ENCODE measurements at places on chromosomes 2 and 18. TPM values are rescaled to one million over a fixed set of nuclear protein-coding genes. Genes with fewer than 3 reads are reported as not detected.

Gene RGPD4
- polyA plus RNA-seq: not detected

Gene ZBTB7C
- polyA plus RNA-seq: 1.9 TPM

Gene FAM237A
- not detected for polyA plus RNA-seq

Gene ALLC
- not detected for polyA plus RNA-seq

Gene HOXD4
- 0.67 TPM for polyA plus RNA-seq

Gene FOXI3
- not detected for polyA plus RNA-seq

Gene PROKR1
- 0.11 TPM for polyA plus RNA-seq

Gene ACMSD
- polyA plus RNA-seq: 1.2 TPM

Gene TEKT4
- 0.39 TPM for polyA plus RNA-seq

Gene MYCN
- 17.2 TPM for polyA plus RNA-seq

Gene SCN7A
- polyA plus RNA-seq: 86.8 TPM

Gene CDH19
- 0.14 TPM for polyA plus RNA-seq

Gene KLF7
- polyA plus RNA-seq: 16.9 TPM

Gene REG1B
- not detected for polyA plus RNA-seq

Gene AGXT
- polyA plus RNA-seq: 0.17 TPM

- no peak for DNase-seq
Measured at GRCh38 chr18:3624935-3625741, 175.2 kb downstream of the TGIF1 start.

DNA sequence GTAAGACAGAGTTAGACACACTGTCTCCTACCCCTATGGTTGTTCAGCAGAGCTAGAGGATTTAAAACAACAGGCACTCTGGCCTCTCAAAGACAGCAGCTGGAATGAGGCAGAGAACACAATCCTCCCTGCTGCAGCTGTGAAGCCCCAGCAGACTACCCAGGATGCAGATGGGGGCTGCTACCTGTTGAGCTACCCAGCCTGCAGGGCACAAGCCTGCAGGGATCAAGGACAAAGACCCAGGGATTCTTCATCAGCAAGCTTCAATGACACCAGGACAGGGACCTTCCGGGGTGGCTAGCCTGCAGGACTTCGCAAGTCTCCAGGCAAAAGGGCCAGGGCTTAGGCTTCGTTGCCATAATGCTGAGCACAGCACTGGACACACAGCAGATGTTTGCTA lies 27.2 kb downstream of the GALNT14 start:
- DNase-seq: no peak

GRCh38 chr2:167607211-167607610 lies 640.2 kb downstream of the STK39 start:
- no peak for DNase-seq

- DNase-seq: peak; percentile 85
Measured at GRCh38 chr2:219387306-219388120, at the start of gene DNPEP. Gene DNPEP (minus strand): TSS chr2:219387912. CDS start chr2:219387794, 118 bp downstream.

- DNase-seq: no peak
Measured at GRCh38 chr2:207092818-207093217, 72.9 kb downstream of the KLF7 start.

DNA sequence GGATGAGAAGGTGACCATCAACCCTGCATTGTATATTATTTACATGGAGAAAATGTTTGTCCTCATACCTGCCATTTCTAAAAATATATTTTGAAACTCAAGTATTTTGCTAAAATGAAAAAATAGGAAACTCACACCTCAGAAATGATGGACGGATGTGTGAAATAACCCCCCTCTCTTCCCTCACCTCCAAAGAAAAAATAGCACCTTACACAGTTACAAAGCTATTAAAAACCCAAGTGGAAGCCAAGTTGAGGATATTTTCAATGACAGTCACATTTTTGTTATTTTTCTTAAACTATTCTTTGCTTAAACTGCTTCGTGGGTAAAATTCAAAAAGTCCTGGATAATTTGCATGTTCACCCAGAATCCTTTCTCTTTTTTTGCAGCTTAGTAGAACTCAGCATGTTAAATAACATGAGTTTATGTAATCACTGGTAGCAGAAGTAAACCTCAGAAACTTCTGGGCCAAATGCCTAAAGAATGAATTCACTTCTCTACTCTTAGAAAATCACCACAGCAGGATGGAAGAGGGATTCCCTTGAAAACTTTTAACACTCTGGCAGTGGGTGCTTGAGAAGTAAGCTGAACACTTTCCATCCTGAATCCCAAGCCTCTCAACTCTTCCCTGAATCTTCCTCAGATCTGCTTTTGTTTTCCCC lies 768 bp downstream of the DSC1 start:
- DNase-seq: no peak

GRCh38 chr2:25043241-25043867 lies 1.5 kb downstream of the EFR3B start:
- DNase-seq: no peak

GRCh38 chr2:188787021-188787657 lies 187.0 kb upstream of the COL3A1 start:
- no peak for DNase-seq

DNA sequence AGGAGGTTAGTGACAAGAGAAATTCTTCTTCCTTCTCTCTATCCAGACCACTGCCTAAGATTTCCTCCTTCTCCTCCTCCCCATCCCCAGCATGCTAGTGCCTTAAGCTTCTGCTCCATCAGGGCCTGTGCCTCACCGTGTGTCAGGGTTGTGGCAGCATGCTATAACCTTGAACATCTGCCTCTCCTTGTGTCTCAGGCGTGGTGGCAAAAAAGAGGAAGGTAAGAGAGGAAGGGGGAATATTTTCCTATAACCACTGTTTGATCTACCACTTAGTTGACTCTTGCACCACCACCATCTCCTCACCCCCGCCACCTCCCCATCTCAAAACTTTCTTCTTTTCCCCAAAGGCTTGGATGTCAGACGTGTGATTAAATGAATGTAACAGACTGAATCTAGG lies 38.3 kb upstream of the PEX13 start:
- DNase-seq: no peak

DNA sequence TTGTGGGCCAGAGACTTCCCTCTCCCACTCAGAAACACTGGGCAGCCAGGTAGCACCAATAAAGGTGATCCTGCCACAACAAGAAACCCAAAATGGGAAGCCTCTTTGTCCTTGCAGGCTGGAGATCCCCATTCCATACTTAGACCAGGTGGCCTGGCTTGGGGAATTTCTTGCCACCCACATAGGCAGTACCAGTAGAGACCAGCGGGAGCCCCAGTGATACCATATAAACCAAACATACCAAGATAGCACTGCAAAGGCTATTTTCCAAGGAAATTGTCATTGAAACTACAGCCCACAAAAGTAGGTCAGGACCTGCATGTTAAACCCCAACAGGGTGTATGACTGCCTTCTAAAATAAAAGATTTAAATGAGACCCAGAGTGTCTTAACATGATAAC lies 171.6 kb downstream of the DIS3L2 start:
- DNase-seq: no peak

GRCh38 chr2:160892204-160892603 lies 268.0 kb upstream of the TANK start:
- DNase-seq: no peak

GRCh38 chr2:232275670-232276069 lies 102.9 kb upstream of the ALPP start:
- no peak for DNase-seq

DNA sequence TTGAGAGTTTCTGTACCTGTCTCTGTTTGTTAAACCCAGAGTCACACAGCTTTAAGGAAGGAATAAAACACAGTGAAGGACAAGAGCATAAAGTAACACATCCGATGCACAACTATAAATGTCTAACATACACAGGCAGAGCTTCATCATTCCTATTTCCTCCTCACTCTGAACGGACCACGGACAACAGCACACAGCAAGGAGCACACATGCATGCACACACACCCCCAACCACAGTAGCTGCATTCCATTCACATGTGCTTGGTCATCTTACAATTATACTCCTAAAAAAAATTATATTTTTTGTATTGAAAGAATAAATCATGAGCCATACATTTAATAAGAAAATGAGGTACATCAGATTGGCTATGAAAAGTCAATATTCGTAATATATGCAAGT lies 58.3 kb downstream of the ID2 start:
- DNase-seq: no peak

DNA sequence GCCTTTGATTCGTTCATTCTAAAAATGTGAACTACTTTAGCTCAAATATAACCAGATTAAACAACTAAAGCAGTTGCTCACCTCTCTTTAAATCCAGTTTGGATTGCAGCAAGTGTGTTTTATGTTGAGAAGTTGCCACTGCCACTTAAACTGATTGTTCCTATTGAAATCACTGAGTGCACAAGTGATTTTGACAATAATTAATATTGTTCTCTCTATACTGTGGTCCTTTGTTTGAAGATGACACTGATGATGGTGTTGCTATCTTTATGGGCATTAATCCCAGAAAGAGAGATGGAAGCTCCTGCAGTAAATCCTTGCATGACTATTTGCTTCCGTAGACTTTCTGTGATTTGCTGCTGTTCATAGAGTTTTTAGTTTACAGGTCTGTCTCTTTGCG lies 251.4 kb upstream of the ZEB2 start:
- DNase-seq: no peak

GRCh38 chr2:26243470-26244308 lies 743 bp downstream of the HADHA start:
- peak; percentile 51 for DNase-seq

DNA sequence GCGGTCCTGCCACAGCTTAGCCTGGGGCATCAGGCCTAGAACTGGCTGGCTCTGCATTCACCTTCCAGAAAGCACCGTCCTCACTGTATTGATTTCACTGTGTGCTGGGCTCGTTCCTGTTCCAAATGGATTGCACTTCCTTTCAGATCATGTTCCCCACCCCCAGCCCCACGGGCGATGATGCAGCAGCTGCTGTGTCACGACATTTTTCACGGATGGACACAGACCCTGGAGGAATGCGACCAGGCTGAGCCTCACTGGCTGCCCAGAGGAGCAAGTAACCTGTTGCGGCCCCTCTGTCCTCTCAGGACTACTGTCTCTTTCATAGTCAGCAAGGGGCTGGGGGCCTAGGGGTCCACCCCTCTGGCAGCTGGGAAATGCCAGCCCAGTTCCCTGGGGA lies 50.3 kb downstream of the CAPN13 start:
- DNase-seq: no peak

- no peak for DNase-seq
Measured at GRCh38 chr18:13061630-13062189, 70.5 kb downstream of the CEP192 start.

GRCh38 chr2:56688661-56689060 lies 504.9 kb downstream of the CCDC85A start:
- DNase-seq: no peak

DNA sequence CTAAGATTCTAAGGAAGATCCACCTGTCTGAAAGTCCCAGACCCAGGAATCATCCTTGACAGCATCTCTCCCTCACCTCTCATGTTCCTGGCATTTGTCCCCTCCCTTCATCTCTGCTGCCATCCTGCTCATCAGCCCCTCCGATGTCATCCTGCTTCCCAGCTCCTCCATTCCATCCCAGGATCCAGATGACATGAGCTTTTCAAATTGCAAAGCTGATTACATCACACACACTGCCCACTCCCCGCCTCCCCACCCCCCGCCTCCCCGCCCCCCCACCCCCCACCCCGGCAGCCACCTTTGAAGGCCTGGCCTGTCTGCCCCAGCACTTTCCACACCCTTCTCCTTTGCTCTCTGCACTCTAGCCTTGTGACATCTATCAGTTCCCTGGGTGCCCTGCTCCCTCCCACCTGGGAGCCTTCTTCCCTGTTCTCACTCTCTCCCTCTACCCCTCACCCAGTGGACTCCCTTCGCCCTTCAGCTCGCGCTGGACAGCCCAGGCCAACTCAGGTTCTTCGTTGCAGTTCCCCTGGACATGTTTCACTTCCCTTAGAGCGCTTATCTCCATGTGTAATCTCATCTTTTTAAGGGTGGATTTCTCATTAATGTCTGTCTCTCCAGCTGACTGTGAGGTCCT lies 61.6 kb downstream of the DNMT3A start:
- no peak for DNase-seq

- no peak for DNase-seq
Measured at GRCh38 chr2:54260241-54260595, 4.2 kb upstream of the TSPYL6 start.

DNA sequence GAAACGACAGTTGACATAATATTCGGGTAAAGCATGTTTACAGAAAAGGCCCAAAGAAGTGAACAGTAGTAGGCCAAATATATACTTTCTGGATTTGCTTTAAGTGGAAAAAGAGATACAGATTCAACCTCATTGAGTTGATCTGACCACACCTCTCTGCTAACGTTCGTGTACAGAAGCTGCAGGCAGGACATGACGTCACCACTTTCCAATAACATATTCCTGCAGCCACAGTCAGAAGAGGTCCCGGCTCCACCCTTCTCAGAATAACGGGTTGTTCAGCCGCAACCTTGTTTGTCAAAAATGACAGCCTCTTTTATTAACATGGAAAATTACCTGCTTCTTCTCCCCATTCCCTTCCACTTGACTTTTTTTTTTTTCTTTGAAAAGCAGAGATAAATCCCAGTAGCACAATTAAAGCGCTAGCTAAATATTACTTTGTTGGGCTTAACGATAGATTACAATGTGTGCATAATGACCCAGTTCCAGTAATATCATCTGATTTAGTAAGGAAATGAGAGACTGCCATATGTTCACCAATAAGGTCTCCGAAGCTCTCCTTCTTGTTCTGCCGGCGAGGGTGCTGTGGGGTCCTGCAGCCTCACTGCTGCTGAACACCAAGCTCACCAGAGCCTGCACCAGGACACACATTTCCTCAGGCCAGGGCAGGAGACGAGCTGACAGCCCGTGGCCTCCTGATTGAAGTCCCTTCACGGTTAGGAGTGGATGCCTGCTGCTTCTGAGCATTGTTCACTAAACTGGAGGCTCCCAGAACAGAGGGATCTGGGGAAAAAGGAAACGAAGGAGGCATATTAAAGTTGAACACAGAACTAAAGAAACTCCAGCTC lies 451.0 kb upstream of the SALL3 start:
- DNase-seq: no peak

DNA sequence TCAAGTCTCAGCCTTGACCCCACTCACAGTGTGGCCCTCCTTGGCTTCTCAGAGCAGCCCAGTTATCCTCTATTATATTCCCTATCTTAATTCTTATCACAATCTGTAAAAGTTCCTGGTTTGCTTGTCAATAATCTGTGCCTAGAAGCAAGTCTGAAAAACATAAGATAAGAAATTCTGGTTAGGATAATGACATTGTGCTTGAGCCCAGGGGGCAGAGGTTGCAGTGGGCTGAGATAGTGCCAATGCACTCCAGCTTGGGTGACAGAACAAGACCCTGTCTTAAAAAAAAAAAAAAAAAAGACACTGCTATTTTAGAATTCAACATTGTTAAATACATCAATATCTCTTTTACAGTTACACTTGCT lies 63.9 kb downstream of the TMEM131 start:
- no peak for DNase-seq

- DNase-seq: no peak
Measured at GRCh38 chr2:162607915-162608314, 230.7 kb downstream of the KCNH7 start.

GRCh38 chr2:196130039-196130825 lies 41.1 kb downstream of the STK17B start:
- no peak for DNase-seq

GRCh38 chr2:238114851-238115660 lies 14.9 kb downstream of the ESPNL start:
- peak; percentile 60 for DNase-seq

Measured in left lung (tissue), 14 donors.